Heart right ventricle (tissue), 16 donors: ENCODE measurements at places on chromosomes 7 and 10.
A peak's percentile ranks its signal among the peaks of the same experiment; 100 is the strongest.

DNA sequence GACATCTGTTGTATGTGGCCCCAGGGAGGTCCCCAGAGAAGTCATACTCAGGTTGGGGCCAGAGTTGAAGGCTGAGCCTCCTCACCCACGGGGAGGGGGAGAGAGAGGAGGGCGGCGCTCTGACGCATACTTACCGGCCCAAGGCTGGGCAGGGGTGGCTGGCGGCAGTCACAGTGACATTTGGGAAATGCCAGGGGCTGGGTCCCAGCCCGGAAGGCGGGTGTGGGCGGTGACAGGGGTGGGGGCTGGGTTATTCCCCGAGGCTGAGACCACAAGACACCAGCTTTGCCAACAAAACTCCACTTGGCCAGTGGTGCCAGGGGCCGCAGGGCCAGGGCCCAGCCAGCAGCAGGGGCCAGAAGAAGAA lies 41.1 kb downstream of the RASGEF1A start:
- no peak for DNase-seq

GRCh38 chr10:22824520-22824919 lies 103.3 kb upstream of the ARMC3 start:
- no peak for DNase-seq

GRCh38 chr10:98568551-98568950 lies 121.8 kb upstream of the HPS1 start:
- no peak for DNase-seq

- DNase-seq: no peak
Observed at GRCh38 chr10:14603534-14604102, 171.1 kb downstream of the FAM107B start.

- no peak for DNase-seq
Observed at GRCh38 chr7:26423436-26423835, 131.8 kb downstream of the SNX10 start.

DNA sequence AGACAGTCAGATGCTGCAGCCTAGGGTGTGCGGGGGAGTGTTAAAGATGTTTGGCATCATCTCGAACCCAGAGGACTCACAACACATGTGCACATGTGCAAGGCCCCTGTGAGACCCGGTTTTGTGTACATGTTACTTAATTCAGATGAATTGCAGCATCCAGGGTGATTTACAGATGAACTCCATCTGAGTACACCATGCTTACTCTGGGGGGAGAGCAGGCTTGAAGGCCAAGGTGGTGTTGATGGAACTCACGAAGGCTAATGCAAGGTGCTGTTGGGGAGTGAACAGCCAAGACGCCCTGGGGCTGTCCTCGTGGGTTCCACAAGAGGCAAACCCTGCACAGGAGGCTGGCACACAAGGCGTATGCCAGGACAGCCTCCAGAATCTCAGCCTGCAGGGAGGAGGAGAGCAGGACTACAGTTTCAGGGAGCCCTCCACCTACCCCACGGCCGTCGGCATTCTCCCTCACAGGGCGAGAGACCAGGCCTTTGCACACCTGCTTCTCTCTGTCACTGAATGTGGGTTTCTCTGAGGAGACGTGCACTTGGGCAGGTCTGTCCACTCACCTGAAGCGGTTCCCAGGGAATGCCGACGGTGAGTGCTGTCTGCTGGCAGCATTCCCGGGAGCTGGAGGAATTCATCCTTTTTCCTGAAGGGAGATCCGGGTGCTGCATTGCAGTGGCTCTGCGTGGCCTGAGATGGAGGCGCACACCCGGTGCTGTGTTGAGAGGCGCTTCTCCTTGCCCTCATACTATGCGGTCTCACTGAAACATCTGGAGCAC lies 178.5 kb upstream of the RNF32 start:
- no peak for DNase-seq

DNA sequence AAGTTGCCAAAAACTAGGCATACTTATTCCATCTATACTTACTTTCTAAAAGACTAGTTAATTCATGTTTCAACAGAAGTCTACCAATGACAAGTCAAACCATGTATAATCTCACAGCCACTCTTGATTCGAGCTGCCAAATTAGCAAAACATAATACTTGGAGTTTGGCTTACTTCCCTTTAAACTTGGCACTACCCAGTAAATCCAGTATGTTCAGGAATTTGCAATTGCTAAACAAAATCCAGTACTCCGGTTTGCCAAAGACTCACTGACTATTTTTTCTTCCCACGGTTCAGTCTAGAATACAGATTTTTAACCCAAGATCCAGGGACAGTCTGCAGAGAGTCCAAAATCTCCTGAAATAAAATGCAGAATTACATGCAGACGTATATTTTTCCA lies 4.6 kb downstream of the OAT start:
- DNase-seq: no peak

GRCh38 chr7:44673324-44673723 lies 66.9 kb downstream of the OGDH start:
- no peak for DNase-seq

GRCh38 chr10:2145926-2146478 lies 408.7 kb upstream of the ADARB2 start:
- no peak for DNase-seq

DNA sequence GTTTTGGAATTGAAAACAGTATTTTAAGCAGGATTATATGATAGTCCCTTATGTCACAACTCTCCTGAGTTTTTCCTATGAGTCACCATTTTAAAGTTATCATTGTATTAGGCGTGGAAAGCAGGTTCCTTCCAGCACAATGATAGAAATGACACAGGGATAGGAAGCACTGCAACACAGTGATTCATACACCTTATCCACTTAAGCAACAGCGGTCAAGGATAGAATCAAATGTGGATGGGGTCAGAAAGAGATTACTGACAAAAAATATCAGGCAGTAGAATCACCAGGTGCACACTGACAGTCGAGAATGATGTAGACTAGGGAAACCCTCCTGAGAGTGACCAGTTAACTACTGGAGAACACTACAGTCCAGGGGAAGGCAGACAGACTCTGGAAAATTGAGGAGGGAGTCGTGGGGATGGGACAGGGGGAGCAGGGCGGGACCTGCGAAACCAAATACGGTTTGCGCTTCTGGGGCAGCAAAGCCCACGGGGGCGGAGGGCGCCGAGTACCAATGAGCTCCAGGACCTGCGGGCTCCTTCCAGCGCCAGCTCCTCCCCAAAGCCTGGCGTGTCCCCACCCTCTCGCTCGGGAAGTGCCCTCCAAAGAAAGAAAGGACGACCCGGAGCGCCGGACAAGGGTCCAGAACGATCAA lies 479 bp downstream of the PNPLA8 start:
- no peak for DNase-seq

- no peak for DNase-seq
Observed at GRCh38 chr10:27815261-27815660, 69.6 kb upstream of the MKX start.

DNA sequence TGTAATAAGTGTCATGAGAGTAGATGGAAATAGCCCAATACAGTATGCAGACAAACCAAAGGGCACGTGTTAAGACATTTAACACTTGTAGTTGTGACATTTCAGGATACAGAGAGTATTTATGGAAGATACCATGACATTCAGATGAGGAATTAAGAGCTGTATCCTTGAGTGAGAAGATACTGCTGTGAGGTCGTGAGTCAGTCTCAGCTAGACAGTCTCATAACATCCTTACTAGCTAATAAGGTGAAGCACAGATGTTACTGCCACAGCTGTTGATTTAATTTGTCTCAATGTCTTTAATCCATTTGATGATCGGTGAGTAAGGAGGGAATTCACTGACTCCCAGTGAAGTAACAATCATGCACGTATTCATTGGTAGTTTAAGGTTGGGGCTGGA lies 288.0 kb upstream of the AKR1E2 start:
- DNase-seq: no peak

GRCh38 chr7:21367081-21367480 lies 60.8 kb upstream of the SP4 start:
- DNase-seq: no peak

DNA sequence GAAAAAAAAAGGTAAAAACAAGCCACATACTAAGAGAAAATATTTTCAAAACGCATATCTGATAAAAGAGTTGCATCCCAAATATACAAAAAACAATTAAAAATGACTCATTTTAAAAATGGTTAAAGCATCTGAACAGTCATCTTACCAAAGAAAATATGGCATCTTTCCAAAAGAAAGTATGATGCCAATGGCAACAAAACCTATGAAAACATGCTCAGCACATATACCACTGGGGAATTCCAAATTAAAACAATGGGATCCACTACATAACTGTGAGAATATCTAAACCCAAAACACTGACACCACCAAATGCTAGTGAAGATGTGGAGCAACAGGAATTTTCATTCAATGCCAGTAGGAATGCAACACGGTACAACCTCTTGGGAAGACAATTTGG lies 39.3 kb downstream of the VSTM2A start:
- DNase-seq: no peak

DNA sequence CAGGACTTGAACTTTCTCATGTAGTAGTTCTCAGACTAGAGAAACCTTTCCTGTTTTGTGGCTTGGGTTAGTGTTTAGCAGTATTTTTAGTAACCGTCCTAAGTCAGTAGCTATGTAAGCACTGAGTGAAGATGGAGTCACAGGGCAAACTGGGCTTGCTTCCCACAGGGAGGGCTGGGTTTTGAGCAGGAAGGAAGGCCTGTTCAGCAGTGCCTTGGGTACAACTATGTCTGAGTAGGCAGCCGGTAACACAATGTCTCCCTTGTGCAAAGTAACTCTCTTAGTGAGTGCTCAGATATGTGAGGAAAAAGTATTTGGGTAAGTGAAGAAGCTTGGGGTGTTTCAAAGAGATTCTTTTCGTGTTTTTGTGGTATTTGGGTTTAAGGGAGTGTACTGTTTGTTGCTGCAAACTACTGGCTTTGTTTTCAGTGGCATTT lies 96.4 kb downstream of the CCSER2 start:
- DNase-seq: peak; percentile 71

GRCh38 chr7:28558236-28558635 lies 145.9 kb downstream of the CREB5 start:
- DNase-seq: no peak

GRCh38 chr7:145123502-145123901 lies 287.6 kb upstream of the TPK1 start:
- DNase-seq: no peak

DNA sequence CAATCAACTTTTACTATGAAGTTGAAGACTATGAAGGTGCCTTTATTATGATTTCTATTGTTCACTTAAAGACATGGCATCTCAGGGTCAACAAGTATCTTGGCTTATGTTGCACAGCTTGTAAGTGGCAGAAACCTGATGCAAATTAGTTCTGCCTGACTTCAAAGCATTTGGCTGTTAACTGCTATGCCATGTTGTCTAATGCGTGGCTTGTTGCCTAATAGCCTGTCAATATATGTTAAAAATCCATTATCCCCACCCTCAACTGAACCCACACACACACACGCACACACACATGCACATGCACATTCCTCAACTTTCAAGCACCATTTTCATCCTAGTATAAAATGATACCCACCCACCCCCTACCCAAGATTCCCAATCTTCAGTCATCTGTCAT lies 217.1 kb downstream of the NRG3 start:
- no peak for DNase-seq

DNA sequence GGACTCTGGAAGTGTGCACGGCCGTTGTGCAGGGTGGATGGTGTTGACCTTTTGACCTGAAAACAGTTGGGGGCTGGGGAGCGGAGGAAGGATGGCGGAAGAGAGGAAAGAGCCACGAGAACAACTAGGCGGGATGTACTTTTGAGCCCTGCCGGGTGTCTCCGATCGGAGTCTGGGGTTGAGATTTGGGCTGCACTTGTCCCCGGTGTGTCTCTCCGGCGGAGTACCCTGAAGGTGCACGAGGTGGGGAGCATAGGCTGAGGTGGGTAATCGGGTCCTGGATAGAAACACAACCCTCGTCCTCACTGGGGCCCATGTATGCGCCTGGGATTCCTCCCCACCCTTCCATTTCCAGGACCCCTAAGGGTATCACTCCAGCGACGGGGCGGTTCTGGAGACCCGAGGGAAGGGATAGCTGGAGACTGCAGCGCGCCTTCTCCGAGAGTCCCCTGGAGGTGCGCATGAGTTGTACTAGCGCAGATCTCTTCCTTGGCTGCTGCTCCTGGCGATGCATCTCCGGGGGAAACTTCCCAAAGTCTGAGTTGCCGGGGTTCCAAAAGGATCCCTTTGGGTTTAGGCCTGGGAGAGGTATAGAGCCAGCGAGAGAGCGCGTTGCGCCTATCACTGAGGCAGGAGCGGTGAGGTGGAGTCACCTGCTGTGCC lies 4.6 kb upstream of the HMX2 start:
- no peak for DNase-seq

GRCh38 chr10:119634219-119634544 lies 17.0 kb upstream of the BAG3 start:
- DNase-seq: no peak
